ENCODE measurements at places on chromosomes 2 and 18.
A peak's percentile ranks its signal among the peaks of the same experiment; 100 is the strongest.

- no peak for DNase-seq
Measured at GRCh38 chr2:110645616-110646015, 32.2 kb downstream of the BUB1 start.

DNA sequence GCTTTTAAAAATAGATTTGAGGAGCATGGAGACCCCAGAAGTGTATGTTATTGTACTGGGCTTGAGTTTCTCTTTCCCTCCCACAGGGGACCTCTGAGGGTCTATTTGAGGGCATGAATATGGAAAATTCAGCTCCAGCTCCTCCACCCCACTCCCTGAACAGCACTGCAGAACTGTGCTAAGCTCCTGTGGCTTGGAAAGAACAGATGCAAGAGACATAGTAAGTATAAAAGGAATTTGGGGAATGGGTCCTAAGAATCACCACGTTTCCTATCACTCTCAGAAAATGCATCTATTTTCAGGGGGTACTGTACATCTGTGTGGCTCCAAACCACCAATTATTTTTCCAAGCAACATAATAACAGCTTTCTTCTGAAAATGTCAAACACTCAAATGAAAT lies 416.1 kb downstream of the ZNF521 start:
- DNase-seq, result no peak

DNA sequence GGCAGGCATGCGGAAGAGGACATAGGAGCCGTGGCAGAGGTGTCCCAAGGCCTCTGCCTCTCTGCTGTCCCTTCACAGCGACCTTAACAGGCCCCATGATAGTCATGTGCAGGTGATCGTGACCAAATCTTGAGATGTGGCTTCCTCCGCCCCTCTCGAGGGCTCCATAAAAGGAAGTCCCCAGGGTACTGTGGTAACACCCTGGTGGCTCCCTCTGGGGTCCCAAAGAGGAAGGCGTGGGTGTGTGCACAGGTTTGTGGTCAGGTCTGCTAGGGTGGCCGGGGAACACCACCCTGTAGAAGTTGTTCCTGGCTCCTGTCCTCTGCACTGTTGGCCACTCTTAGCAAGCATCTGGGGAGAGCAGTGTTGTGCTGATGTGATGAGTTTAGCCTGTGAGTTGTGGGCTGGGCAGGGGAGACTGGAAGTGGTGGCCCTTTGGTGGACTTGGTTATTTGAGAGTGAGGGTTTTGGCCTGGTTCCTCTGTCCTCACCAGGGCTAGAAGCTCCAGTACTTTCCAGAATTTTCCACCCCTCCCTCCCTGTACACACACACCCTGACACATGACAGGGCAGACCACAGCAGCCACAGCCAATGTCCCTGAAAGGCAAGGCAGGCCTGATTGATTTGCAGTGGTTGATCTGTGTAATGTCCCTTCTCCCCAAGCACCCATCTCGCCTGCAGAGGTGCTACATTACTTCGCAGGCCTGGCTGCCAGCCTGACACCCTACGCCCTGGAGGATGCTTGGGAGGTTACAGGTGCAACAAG lies 68.9 kb upstream of the BOD1L2 start:
- DNase-seq, result no peak

DNA sequence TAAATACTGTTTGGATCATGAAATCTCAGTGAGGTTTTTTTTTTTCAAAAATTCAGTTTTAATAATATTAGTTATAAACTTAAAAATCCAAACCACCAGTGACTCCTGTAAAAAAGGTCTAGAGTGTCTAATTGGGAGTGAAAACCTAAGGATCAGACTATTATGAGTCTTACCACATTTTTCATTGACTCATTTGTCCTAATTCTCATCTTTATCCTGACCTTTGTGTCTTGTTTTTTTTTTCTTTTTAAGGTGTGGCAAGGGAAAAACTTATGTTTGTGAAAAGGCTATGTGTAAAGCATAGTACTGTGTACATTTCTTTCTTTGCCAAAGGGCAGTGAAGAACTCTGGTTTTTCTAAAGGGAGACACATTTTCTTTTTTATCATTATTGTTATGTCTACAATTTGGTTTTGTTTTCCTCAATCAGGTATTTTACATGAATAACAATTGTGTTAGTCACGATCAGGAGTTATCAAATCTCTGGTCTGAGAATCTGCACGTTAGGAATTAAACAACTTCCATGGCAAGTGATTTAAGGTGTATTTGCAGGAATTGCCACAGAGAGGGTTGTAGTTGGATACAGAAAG lies 52.6 kb downstream of the RHBDD1 start:
- no peak for DNase-seq

DNA sequence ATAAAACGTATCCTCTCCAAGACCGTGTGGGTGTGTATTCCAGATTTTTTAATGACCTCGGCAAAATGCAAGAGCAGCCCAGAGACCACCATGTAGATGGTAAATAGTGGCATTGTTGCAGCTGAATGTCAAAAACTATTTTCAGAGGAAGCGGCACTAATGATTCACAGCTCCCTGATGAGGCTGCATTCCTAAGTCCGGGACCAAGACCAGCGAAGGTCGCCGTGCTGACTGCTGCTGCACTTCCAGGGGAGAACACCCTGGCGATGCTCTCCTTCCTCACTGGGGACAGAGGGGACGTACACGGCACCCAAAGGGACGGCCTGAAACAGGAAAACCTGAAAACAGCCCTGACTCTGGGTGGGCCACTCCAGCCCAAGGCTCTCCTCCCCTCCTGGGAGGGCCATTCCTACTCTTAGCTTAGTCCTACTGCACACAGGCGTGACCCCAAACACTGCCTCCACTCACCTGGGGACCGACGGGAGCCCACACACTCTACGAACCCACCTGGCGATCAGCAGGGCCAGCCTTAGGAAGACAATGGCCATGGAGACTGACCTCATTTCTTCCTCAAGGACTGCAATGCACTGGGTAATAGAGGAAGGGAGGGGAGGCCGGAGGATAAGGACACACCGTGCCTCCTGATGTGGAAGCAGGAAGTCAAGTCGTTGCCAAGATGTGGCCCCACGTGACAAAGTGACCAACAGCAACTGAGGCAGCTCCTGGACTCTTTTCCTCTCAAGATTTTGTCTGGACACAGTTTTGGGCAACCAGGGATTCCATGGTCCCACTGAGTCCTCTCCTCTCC lies 82.8 kb downstream of the ZNF516 start:
- no peak for DNase-seq

DNA sequence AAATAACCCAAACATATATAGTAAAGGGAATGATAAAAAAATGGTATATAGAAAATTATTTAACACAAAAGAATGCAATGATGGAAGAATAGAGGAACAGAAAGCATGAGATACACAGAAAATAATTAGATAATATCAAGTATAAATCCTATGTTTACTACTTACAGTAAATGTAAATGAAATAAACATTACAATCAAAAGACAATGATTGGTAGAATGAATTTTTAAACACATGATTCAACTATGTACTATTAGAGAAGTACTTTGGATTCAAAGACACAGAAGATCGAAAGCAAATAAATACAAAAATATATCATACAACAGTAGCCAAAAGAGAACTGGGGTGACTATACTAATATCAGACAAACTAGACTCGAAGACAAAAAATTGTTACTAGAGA lies 97.6 kb upstream of the PARD3B start:
- DNase-seq, result no peak

DNA sequence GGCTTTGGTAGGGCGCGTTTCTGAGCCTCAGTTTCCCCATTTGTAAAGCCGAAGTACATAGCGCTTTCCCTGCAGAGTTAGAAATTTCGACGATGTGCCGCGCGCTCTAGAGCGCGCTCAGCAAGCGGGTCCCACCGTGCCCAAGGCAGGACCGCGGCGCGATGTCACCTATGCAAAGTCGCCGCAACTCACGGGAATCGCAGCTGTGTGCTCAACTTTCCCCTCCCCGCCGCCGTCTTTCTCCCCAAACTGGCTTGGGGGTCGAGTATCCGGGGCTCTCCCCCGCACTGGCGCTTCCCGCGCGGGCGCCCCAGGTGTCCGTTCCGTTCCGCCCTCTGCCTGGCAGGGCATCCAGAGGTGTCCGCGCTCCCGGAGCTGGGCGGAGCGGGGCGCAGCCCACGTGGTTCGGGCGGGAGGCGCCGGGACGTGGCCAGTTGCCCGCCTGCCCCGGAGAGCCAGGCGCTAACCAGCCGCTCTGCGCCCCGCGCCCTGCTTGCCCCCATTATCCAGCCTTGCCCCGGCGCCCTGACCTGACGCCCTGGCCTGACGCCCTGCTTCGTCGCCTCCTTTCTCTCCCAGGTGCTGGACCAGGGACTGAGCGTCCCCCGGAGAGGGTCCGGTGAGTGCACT lies at the start of gene MLPH:
TSS of gene MLPH (plus strand) at position 433 of the 630 bp plus-strand sequence. CDS start 6,176 bp downstream, outside the sequence.
- DNase-seq, result no peak

DNA sequence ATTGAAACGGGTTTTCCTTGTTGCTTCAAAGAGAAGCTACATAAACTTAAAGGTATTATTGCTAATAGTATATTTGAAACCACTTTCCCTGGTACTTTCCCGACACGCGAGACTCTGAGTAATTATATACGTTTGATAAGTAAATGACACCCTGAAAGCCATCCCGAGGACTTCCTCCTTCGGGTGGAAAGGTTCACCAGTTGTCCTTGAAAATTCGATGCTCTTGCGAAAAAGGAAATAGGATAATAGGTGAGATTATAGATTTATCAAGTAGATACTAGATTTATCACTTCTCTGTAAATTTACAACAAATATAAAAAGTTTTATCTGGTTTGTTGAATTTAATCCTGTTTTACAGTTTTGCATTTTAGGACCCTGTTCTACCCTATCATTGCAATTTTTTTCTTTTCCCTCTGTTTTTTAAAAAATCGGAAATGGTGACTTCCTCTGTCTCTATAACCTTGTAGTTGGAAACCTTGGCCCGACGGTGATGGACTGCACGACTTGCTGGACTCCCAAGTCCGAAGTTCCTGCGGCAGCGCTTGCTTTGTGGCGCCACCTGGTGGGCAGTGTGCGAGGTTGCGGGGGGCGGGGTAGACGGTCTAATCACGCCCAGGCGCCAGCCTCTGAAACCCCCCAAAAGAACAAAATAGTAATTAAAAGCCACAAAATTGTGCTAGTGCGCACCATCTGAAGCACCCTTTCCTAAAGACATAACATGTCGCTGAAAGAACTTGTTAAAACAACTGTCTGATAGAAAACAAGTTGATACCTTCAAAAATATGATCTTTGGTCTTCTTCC lies 972 bp upstream of the DLX2 start:
- peak; percentile 71 for DNase-seq

GRCh38 chr2:241159116-241159515 lies 8.8 kb downstream of the PPP1R7 start:
- no peak for DNase-seq

GRCh38 chr2:44929159-44929734 lies 12.3 kb upstream of the SIX3 start:
- no peak for DNase-seq

- DNase-seq, result no peak
Measured at GRCh38 chr2:31238906-31239592, 5.1 kb downstream of the EHD3 start.

DNA sequence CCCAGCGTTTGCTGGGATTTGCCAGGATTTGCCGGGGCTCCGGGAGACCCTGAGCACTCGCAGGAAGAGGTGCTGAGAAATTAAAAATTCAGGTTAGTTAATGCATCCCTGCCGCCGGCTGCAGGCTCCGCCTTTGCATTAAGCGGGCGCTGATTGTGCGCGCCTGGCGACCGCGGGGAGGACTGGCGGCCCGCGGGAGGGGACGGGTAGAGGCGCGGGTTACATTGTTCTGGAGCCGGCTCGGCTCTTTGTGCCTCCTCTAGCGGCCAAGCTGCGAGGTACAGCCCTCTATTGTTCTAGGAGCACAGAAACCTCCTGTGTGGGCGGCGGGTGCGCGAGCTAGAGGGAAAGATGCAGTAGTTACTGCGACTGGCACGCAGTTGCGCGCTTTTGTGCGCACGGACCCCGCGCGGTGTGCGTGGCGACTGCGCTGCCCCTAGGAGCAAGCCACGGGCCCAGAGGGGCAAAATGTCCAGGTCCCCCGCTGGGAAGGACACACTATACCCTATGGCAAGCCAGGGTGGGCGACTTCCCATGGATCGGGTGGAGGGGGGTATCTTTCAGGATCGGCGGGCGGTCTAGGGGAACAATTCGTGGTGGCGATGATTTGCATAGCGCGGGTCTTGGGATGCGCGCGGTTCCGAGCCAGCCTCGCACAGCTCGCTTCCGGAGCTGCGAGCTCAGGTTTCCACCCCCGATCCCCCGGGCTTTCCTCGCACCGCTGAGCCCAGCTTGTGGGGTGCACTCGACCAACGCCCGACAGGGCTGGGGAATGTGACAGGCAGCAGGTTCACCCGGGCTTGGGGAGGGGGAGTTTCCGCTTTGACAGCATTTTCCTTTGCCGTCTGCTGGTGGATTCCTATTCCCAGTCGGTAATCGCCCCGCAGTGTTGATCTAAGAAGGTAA lies 2.8 kb downstream of the ONECUT2 start:
- peak; percentile 59 for DNase-seq

All from stimulated activated CD4-positive, alpha-beta T cell treated with anti-CD3 and anti-CD28 coated beads, Interleukin-4, amount 100 ng/mL, for 1 hour (primary cell).